ENCODE measurements at places on chromosomes 5 and 9.

- DNase-seq: no peak
Observed at GRCh38 chr5:151700820-151701219, 14.1 kb upstream of the SPARC start.

DNA sequence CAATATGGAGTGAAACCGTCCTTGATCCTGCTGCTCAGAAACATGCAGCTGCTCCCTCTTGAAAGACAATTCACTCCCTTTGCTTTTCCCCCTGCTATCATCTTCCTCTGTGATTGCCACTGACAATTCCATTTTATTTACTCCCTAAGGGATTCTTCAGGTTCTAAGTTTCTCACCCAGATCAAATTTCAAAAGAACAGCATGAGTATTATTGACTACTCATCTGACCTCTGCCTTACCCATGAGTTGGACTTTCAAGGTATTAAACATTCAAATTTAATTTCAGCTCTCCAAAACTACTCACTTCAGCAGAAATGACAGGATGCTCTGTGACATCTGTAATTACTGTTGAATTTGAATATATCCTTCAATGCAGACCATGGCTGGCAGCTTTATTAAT is 236.5 kb upstream of the HAPLN1 start:
- no peak for DNase-seq

- DNase-seq: peak; percentile 73
Observed at GRCh38 chr5:10635257-10635866, 71.5 kb downstream of the ANKRD33B start.

DNA sequence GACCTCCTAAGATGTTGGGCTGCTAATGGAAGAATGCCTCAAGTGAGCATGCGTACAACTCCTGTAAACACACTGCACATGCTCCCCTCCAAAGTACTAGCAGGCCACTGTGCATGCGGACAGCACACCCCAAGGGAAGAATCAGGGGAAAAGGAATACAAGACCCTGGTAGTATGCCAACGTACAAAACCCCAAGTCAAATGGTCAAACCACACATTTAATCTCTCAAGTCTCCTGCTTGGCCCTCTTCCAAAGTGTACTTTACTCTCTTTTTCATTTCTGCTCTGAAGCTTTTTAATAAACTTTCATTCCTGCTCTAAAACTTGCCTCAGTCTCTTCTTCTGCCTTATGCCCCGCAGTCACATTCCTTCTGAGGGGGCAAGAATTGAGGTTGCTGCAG is 466.4 kb downstream of the DMRTA1 start:
- DNase-seq: no peak

GRCh38 chr9:125984461-125984860 is 237.3 kb downstream of the PBX3 start:
- no peak for DNase-seq

GRCh38 chr5:77156379-77156778 is 54.1 kb upstream of the PDE8B start:
- DNase-seq: no peak

DNA sequence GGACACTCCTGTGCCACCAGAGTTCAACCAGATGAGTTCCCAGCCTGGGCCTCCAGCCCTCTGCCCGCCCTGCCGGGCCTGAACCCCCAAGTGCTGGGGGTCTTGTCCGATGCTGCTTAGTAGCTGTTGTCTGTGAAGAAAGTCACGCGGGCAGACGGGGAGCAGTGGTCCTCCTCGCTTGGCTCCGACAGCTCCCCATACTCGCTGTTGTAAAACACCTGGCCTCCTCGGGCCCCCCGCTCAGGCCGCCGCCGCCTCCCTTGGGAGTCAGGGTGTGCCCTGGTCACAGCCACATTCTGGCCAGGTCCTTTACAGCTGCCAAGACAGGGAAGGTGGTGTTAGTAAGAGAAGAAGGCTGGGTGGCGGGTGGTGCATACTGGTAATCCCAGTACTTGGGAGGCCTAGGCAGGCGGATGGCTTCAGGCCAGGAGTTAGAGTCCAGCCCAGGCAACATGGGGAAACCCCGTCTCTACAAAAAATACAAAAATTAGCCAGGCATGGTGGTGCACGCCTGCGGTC is 11.8 kb upstream of the SCGB3A1 start:
- no peak for DNase-seq

DNA sequence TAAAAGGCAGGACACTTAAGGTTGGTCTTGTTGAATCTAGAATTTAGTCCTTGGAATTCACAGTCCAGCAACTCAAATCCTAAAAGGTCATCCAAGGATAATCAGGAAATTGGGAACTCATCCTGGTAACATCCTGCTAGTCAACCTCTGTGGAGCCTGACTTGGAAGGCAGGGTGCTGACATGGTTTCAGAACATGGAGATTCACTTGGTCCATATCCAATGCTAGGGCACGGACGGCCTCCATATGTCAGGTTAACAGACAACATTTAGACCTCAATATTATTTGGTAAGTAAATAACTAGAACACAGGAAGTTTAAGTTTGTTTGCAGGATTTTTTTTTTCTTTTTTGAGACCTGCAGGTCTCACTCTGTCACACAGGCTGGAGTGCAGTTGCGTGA is 783 bp upstream of the DNAH5 start:
- DNase-seq: no peak

GRCh38 chr5:14675865-14676300 is 11.4 kb downstream of the OTULIN start:
- peak; percentile 28 for DNase-seq

GRCh38 chr5:127011153-127011552 is 19.2 kb downstream of the MARCHF3 start:
- DNase-seq: no peak

- DNase-seq: no peak
Observed at GRCh38 chr9:36862206-36863145, 171.6 kb downstream of the PAX5 start.

GRCh38 chr5:57243286-57244137 is 69.7 kb downstream of the GPBP1 start:
- peak; percentile 15 for DNase-seq

DNA sequence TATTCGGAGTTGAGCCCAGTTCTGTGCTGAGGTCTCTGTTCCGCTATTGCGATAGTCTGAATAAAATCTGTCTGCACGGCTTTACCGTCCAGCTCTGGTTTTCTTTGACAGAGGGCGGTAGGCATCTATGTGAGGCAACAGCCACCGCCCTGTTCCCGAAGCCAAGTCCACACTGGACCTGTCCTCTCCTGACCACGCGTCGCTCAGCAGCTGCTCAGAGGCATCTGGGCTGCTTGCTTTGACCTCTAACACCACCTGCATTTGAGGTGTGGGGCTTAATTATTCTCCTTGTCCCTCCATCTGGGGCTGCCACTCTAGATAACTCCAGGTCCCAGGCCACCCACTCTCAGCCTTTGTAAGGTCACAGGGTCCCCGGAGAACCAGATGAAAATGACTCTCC is 168.4 kb upstream of the SMIM23 start:
- no peak for DNase-seq

- DNase-seq: no peak
Observed at GRCh38 chr5:126444137-126444536, 20.9 kb downstream of the GRAMD2B start.

GRCh38 chr5:84783003-84783402 is 398.3 kb upstream of the EDIL3 start:
- DNase-seq: no peak

- no peak for DNase-seq
Observed at GRCh38 chr5:150410524-150411244, 2.0 kb downstream of the CD74 start.
